ENCODE measurements at places on chromosomes 12 and 14. TPM values are rescaled to one million over a fixed set of nuclear protein-coding genes. Genes with fewer than 3 reads are reported as not detected.

- no peak for DNase-seq
These were observed 8.2 kb downstream of the ACTR6 start for GRCh38 chr12:100208834-100209233.

- DNase-seq = no peak
These were observed 238.4 kb upstream of the HMGA2 start for GRCh38 chr12:65585648-65586602.

DNA sequence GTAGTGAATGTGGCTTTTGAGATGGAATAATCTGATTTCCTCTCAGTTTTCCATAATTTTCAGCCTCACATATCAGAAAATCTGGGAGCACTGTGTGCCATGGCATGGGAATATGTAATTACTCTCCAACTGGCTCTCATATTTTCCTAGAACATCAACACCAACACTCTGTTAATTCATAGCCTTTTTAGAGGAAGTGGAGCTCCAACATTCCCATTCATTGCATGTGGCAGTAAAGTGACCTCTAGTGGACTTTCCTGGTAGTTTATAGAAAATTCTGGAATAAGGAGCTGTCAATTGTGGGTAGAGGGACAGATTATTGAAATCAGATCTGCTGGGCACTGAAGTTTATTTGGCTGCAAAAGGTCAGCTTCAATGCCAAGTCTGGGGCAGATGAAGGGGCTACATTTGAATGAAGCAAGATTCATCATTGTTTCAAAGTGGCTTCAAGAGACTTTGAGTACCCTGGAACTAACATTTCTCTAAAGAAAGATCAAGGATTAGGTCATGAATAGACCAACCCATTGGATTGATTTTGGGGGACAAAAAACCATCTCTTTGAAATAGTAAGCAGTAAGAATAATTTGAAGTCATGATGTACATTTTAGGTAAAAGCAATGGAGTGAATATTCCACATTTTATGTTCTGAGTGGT is 23.6 kb upstream of the USP44 start:
- peak; percentile 56 for DNase-seq

DNA sequence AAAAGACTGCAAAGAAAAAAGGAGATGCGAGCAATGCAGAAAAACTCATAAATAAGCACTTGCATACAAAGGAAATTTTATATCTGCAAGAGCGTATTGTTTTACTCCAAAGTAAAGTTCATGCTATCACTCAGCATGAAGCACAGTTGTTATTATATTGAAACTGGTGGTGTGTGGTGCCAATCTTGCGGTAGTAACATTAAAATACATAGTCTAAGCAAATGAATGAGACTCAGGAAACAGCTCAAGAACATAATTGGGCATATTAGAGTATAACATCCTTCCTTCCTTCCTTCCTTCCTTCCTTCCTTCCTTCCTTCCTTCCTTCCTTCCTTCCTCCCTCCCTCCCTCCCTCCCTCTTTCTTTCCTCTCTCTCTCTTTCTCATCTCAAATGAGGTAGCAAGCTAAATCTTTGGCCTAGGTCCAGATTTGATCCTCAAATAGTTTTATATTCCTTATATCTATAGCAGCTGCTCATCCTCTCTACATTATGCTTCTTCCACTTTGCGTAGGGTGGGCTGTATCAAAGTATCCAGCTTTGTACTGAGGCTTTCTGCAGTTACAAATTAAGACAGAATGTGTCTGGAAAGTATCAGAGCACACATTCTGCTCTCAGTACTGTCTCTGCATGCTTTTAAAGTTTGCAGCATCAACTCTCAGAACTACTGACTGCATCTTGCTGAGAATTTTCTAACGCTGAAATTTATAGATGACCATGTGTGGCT is 718.3 kb downstream of the RERGL start:
- no peak for DNase-seq

GRCh38 chr12:112705037-112705632 is 86.4 kb upstream of the RPH3A start:
- DNase-seq = no peak

Gene INTS13
- 49.7 TPM for total RNA-seq

Gene SPTB
- 0.11 TPM for total RNA-seq

Gene ACAD10
- total RNA-seq = 10.0 TPM
